Activated CD8-positive, alpha-beta memory T cell treated with anti-CD3 and anti-CD28 coated beads, Interleukin-2, amount 50 U/mL, for 4 hours (primary cell): ENCODE measurements at places on chromosomes 7 and 10.

DNA sequence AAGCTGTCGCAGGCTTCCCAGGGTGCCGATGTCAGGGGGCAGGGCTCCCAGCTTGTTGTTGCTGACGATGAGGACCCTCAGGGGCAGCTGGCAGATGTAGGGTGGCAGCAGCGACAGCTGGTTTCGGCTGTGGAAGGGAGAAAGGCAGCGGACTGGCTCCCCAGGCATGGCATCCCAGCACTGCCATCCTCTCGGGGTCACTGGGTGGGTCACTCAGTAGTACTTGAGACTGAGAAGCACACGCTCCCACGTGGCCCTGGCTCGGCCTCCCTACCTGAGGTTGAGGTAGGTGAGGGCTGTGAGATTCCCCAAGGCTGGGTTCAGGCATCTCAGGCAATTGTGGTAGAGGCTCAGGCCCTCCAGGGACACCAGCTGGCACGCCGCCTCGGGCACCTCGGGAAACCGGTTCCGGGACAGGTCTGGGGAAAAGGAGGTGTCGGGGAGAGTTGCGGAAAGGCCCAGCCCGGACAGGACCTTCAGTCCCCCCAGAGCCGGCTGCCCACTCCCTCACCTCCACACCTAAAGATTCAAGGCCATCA, 3.8 kb downstream of the LRCH4 start:
- DNase-seq, result no peak

DNA sequence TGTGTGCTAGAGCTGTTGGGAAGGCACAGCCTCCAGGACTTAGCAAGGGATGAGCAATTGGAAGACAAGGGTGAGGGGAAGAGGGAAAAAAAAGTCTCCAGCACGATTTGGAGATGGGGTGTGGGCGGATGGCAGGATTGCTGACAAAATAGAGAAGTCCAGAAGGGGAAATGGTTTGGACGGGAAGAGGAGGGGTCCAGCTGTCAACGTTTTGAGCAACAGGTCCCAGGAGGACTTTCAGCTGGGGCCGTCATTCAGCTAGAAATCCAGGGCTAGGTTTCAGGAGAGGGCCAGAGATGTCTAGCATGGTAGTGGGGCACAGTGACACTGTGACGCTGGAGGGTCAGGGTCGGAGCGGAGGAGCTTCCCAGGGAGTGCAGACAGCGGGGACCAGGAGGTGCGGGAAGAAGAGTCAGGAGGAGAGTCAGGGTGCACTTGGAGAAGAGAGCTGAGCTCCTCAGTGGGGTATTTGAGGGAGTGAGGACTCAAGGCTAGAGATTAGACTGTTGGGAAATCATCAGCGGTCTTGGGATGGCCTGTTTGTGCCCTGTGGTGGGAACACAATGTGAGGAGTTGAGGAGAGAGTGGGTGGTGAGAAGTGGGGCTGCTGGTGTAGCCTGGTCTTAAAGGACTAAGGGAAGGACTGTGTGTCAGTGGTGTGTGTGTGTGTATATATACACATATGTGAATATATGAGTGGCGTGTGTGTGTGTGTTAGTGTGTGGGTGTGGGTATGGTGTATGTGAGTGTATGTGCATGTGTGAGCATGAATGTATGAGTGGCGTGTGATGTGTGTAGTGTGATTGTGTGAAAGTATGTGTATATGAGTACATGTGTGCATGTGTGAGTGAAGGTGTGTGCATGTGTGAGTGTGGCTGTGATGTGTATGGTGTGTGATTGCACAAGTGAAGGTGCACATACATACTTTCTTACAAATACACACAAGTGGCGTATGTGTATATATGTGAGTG, 3.8 kb downstream of the ZYX start:
- DNase-seq, result no peak

DNA sequence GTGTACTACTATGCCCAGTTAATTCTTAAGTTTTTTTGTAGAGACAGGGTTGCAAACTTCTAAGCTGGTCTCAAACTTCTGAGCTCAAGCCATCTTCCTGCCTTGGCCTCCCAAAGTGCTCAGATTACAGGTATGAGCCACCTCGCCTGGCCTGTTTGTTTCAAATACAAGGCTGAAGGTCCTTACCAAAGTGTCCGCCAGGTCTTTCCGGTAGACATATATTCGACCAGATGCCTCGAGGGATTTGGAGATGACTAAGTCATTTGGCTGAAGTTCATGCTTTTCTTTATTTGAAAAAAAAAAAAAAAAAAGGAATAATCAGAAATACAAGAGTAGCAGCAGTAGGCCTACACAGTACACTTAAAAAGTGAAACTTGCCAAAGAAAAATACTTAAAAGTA, 204.5 kb upstream of the CDCA7L start:
- no peak for DNase-seq

DNA sequence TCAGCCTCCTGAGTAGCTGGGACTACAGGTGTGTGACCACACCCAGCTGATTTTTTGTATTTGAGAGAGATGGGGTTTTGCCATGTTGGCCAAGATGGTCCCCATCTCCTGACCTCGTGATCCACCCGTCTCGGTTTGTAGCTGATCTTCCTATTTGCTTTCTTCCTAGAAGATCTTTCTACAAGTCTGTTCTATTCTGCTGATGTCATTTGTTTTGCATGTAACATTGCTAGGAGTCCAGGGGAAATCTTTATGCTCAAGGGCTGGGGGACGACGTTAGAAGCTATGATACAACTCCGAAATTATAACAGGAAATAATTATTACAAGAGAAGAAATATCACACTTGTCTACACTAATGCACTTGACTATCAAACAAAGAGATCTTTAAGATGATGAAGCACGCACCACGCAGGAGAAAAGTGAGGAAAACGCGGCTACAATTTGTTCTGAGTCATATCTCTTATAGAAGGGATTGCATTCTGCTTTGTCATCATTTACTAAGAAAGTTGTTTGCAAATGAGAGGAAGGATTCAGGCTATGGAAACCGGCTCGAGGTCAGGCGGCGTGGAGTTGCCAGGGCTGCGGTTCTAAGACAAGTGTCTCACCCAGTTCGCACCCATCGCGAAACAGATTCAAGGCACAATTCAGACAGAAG, 103.0 kb upstream of the CARD11 start:
- DNase-seq, result no peak

DNA sequence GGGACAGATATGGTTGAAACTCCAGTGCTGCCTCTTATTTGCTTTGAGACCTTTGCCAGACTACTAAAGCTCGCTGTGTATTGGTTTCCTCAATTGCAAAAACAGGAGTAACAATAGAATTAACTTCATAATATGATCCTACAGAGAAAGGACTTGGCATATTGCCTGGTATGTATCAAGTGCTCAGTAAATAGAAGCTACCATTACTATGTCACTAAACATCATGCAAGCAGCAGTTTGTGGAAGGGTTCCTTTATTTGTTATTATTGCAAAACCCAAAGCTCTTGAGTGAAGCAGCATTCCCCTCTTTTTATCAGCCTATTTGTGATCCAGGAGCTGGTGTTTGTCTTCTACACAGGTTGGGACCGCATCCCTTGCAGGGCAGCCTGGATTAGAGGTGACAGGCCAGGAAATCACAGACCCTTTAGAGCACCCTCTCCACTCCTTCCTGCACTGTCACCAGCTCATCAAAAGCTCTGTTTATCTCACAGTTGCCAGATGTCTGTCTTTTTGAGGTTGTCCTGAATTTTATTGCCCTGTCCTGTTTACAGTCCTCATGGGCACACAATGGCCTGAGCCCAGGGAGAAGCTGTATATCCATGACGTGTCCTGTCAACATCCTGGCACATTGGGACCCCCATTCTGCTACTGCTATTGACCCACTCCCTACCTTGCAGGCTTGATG, 121.5 kb downstream of the SNX10 start:
- DNase-seq, result no peak
